Activated CD4-positive, alpha-beta T cell treated with anti-CD3 and anti-CD28 coated beads, Interleukin-2, Interleukin-4, amounts not matched to agents 100 ng/mL and 50 ng/mL, durations not matched to agents 16 hours and 8 hours (primary cell): ENCODE measurements at places on chromosomes 11 and 22.

GRCh38 chr11:133982876-133983275 is 26.1 kb upstream of the IGSF9B start:
- no peak for DNase-seq

GRCh38 chr11:131595797-131596196 is 225.4 kb downstream of the NTM start:
- DNase-seq: no peak

GRCh38 chr11:62708392-62708791 is 916 bp downstream of the GNG3 start:
- DNase-seq: no peak

DNA sequence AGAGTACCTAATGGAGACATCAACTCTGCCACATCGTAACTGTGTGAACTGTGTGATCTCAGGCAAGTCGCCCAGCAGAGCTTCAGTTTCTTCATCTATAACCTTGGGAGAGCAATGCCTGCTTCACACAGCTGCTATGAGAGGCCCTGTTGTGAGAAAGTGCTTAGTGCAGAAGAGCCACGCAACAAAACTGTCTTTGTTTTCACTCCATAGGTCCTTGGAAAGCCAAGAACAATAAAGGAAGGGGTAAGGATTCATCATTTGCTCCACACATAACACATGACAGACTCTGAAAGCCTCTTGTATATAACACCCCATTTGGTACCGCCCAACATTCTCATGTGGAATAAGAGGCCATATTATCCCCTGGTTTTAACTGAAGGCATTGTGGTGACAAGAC is 231.9 kb upstream of the ISX start:
- DNase-seq: no peak

- peak; percentile 70 for DNase-seq
Measured at GRCh38 chr11:78045851-78046485, 17.7 kb upstream of the THRSP start.

DNA sequence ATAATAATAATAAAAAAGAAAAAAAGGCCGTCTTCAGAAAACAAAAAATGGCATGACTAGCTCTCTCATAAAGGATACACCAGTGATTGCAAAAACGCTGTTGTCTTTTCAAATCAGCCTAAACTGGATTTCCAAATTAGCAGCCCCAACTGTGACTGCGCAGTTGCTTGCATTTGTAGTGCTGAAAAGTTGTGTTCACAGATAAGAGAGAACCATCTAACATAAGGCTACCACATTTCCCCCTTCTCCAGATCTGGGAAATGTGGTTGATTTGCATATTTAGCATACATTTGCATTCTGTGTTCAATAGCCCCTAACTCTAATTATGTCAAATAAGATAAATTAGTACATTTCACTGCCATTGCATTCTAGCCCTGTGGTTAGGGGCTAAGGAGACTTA is 650.7 kb downstream of the OPCML start:
- DNase-seq: no peak

DNA sequence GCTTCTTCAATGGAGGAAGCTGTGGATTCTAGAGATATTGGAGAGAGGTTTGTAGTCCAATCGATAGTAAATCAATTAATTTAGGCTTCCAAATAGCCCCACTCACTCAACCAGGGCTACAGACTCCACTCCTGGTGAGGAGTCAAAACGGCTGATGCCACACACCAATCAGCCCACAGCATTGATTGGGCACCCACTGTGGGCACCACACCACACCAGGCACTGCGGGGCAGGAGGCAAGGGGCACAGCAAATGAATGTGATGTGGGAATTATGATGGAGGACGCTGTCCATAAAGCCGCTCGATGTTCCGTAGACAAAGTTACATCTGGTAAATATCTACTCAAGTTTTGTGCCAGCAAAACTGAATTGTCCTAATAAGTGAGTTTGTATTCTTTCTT is 547.3 kb upstream of the CADM1 start:
- DNase-seq: no peak

DNA sequence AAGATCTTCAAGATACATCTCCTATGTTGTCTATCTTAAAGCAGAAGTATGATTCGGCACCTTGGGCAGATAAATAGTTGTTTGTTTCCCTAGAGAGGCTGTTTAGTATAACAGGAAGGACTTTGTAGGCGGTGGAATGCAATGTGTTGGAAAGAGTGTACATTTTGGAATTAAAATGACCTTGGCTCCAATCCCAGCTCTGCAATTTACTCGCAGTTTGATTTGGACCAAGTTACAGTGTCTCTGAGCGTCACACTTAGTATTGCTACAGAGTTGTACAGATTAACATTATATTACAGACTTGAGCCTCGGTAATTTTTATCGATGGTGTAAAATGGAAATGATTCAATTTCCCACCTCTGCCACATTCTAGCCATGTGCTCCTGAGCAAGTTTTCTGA is 265.3 kb downstream of the OPCML start:
- DNase-seq: no peak

- no peak for DNase-seq
Measured at GRCh38 chr11:89477175-89477574, 14.0 kb downstream of the NOX4 start.

- peak; percentile 44 for DNase-seq
Measured at GRCh38 chr22:20117633-20118299, 740 bp upstream of the TRMT2A start.

- DNase-seq: no peak
Measured at GRCh38 chr11:69301081-69301454, 7.1 kb downstream of the MYEOV start.

DNA sequence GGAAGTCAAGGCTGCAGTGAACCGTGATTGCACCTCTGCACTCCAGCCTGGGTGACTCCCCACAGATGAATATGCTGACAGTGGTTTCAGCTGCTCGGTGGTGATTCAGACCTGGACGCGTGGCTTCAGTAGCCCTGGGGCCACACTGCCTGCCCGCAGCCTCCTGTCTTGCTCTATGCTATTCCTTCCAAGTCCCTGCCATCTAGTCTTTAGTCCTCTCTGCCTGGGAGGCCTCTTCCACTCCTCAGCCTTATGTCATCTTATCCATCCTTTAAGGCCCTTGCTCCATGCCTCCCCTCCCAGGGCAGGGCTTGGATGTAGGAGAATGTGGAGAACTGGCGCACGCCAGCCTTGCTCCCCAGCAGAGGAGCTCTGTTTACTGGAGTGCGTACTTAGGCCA is 23.0 kb downstream of the YDJC start:
- DNase-seq: no peak

DNA sequence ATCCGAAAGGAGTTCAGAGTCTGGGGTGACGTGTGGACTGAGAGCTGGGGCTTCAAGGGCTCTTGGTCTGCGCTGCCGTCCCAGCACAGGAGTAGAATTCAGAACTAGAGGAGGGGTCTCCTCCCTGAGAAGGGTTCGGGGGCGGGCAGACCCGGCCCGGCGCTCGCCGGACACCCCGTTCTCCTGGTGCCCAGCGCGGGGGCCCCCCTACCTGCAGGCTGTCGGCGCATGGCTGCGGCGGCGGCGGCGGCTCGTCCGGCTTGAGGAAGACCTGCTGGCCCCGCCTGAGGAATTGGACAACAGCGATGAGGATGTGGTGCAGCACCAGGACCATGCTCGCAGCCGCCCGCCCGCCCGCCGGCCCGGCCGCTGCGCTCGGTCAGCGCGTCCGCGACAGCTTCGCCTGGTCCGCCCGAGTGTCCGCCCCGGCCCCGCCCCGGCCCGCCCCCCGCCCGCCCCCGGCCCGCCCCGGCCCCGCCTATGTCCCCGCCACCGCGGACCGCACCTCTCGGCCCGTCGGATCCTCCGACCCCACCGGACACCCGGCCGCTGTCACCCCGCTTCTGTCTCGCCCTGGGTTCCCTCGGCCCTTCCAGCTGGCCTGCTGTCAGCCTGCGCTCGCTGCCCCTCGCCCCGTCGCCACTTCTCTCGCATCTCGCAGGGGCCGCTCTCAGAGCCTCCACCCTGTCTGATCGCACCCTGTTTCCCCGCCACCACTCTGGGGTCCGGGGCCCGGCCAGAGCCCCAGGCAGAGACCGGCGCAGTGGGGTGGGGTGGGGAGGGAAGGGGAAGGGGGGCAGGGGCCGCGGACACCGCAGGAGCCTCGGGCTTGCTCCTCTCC is 32.0 kb downstream of the PDE2A start:
- DNase-seq: no peak
